Renal cortex interstitium (tissue), 15 donors: ENCODE measurements at places on chromosomes 4 and X.
A peak's percentile ranks its signal among the peaks of the same experiment; 100 is the strongest.

- DNase-seq, result no peak
Observed at GRCh38 chr4:147581606-147582350, 35.4 kb upstream of the TMEM184C start.

- DNase-seq, result no peak
Observed at GRCh38 chr4:1002631-1003251, 8.7 kb upstream of the FGFRL1 start.

DNA sequence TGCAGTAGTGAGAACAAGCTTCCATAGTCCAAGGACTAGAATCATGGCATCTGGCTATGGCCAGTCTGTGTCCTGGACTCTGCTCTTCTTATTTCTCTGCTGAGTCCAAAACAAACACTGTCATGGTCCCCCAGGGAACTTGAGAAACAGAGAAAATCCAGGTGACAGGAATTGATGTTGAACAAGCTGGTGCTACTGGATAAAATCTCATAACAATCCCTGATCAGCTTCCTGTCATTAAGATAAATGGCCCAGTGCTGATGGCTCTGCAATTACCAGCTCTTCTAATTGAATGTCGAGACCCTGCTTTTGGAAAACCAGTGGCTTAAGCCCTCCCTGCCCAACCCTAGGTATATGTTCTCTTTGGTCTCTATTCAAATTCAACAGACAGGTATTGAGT is 58.8 kb upstream of the ARHGAP36 start:
- no peak for DNase-seq

DNA sequence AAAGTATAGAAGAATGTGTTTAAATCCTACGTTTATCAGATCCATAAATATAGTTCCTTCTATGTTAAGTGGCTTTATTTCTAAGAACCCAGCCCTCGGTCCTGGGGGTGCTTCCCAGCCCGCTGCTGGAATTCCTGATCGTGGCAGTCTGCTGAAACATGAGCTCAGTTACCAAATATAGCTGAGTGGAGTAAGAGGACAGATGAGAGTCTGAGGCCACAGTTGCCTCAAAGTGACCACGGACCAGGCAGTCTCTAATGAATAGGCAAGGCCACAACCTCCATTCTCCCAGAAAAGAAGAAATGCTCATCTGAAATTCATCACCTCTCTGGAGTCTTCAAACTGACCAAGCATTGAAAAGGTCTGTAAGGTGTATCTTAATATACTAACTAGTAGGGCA is at the start of gene PALLD:
Gene PALLD (plus strand): TSS at position 219 of the 400 bp plus-strand sequence.
- DNase-seq, result no peak

- DNase-seq, result no peak
Observed at GRCh38 chr4:76272999-76273398, 21.5 kb downstream of the FAM47E start.

DNA sequence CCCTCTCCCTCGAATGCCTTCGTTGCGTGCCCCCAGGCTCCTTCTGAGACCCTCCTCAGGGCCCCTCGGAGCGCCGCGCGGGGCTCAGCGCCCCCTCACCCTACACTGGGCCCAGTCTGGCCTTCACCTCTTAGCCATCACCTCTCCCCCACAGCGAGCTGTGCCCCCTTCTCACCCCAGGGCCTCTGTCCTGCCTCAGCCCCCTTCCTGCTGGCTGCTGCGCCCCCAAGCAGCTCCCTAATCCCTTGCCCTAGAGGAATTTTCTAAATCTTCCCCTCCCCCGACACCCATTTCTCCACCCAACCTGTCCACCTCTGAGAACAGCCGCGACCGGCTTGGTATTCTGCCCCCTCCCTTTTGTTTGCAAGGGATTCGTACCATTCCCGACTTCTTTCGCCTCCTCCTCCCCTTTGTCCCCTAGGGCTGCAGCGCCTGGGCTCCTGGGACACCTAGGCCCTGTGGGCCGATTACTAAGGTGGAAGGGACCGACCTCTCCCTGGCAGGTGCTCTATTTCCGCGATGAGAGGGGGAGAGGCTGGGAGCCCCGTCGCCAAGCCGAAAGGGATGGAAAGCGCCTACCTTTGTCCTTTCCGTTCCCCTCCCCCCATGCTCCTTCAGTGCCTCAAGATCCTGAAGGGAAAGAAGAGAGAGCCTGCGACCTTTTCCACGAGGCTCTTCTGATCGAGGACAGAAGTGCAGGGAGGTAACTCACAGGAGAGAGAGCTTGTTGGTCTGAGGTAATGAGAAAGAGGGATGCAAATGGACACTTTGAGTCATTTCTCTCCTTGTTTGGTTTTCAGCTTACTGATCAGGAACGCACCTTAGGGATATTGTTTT is 10.9 kb downstream of the DLG3 start:
- DNase-seq, result no peak

DNA sequence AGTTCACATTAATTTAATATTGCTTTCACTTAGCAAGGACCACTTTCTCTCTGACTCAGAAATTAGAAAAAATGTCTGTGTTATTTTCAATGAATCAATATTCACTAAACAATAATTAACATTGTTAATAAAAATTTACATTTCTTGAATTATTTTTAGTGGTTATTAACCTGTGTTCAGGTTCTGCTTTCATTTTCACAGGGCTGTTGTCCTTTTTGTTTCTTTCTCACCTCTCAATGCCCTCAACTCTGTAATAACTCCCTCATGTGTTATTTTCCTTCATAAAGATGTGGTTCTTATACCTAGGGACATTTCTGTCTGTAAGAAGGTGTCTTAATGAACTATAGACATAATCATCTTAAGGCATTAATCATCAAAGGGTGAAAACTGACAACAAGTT is 43.1 kb upstream of the PRR27 start:
- no peak for DNase-seq

DNA sequence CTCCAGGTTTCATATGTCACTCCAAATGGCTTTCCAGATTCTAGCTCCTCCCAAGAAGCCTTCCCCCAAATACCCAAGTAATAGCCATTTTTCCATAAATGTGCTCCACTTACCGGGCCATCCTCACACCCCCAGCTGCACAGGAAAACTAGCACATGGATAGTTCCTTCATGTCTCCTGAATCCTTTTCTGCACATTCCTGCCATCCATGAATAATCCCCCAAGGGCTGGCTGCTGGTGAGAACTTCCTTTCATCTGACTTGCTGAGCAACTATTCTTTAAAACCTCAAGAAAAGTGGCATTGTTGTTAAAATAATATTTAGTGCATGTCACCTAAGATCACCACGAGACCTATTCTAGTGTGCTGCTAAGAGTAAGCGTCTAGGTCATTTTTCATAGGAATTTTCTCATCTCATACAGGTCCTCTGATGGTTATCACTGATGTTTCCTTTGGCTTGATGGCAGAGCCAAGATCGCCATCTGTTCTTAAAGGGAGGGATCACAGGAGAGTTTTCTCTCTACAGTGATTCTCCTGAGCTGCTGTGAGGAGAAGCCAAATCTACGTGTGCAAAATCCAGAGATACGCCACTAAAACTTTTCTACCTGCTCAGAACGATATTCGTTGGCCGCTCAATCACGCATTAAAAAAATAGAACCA is 71.3 kb downstream of the MAP3K15 start:
- DNase-seq, result no peak

DNA sequence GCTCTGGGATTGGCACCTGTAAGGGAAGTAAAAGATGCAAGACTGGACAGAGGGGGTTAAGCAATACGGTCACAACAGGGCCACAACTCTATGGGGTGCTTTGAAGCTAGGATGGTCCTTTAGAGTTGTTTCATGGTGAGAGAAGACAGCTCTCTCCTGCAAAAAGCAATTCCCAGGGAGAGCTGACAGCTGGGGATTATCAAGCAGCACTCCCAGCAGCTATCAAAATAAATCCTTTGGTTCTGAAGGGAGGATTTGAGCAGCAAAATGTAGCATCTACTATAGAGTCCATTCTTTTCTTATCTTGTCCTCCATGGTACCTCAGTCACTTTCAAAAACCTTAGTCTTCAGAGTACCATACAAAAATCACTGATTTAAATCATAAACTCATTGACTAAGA is 35.1 kb upstream of the AP1AR start:
- no peak for DNase-seq

DNA sequence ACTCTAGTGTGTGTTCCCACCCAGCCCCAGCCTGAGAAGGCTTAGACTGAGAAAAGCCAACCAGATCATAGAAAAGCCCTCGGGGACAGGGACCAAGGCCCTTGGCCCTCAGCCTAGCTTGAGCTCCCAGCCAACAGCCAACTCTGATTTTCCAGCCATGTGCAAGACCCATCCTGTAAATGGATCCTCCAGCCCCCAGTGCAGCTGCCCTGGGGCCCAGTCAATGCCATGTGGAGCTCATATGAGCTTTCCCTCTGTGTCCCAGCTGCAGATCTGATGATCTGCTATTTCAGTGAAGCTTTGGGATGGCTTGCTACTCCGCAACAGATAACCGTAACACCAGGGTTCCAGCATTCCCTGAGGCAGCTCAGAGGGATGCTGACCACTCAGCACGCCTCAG is 40.5 kb upstream of the CDKN2AIP start:
- DNase-seq, result no peak

- DNase-seq, result no peak
Observed at GRCh38 chr4:17817027-17817426, 6.2 kb downstream of the NCAPG start.

DNA sequence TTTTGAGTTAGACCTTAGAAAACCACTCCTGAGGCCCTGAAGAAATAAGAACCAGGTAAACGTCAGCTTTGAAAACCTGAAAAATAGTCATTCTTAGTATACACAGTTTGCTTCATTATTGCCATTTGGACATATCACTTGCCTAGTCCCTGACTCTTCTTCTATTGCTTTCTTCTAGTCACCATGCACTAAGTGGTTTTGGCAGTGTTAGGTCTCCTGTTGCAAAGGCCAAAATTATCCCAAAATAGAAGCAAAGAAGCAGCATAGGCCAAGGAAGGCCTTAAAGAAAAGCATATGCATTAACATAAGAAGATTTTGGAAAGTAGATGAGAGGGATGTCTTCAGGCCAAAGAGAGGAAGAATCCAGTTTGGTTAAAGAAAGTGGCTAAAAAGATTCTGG is 24.1 kb upstream of the SMPX start:
- DNase-seq, result no peak

DNA sequence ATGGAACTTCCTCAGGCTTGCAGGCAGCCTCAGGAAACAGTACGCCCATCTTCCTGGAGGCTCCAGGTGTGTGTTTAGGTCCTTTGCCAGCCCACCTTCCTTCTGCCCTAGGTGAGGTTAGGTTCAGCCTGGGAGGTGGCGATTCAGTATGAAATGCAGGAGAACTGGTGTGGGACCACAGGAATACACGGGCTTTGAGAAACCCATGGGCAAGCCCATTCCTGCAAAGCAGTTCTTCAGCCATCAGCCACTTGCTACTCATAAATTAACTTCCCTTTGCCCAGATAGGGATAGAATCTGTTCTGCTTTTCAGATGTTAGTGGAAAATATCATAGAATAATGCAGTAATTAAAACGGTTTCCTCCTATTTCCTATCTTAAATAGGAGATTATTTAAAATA is 32.2 kb downstream of the TBC1D14 start:
- no peak for DNase-seq

- DNase-seq, result peak; percentile 33
Observed at GRCh38 chr4:159016593-159017024, 86.3 kb upstream of the RAPGEF2 start.

DNA sequence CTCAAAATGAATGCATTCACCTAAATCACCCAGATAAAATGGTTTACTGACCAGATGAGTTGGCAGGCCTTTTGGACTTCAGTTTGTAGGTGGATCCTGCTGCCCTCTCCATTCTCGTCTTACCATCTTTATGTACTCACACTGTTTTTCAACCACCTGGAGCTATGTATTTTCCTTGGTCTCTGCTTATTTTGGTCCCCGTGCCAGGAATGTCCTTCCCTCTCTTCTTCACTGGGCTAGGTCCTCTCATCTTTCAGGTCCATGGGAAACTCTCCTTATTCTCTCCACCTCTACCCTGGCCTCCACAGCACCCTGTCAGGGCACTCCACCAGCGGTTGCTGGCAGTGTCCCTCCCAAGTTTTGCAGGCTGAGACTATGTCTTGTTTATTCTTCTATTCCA is 2.6 kb downstream of the GPRIN3 start:
- no peak for DNase-seq

GRCh38 chr4:2286904-2287593 is 25.1 kb upstream of the MXD4 start:
- no peak for DNase-seq

GRCh38 chr4:140483445-140483844 is 14.6 kb downstream of the MGAT4D start:
- no peak for DNase-seq

DNA sequence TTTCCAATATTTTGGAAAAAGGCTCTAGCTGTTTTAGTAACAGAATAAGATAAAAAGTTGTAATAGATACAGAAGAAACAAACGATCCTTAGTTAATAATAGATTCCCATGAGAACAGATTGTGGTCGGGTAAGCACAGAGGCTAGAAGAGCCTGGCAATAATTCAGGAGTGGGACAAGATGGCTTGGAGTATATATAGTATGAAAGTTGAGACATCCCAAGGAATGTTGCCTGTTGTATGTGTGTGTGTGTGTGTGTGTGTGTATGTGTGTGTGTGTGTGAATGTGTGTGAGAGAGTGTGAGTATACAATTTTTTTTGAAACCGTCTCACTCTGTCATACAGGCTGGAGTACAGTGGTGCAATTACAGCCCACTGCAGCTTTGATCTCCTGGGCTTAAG is 150.7 kb downstream of the PDGFC start:
- no peak for DNase-seq

GRCh38 chr4:77269505-77269904 is 112.5 kb downstream of the CCNG2 start:
- no peak for DNase-seq

DNA sequence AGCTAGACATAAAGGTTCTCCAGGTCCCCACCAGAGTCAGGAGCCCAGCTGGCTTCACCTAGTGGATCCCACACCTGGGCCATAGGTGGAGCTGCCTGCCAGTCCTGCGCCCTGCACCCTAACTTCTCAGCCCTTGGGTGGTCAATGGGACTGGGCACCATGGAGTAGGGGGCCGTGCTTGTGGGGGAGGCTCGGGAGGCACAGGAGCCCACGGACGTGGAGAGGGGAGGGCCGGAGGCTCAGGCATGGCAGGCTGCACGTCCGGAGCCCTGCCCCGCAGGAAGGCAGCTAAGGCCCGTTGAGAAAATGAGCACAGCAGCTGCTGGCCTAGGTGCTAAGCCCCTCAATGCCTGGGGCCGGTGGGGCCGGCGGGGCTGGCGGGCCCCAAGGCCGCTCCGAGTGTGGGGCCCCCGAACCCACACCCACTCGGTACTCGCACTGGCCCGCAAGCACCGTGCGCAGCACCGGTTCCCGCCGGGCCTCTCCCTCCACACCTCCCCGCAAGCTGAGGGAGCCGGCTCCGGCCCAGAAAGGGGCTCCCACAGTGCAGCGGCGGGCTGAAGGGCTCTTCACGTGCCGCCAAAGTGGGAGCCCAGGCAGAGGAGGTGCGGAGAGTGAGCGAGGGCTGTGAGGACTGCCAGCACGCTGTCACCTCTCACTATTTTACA is 291.1 kb downstream of the KLHL4 start:
- DNase-seq, result no peak

DNA sequence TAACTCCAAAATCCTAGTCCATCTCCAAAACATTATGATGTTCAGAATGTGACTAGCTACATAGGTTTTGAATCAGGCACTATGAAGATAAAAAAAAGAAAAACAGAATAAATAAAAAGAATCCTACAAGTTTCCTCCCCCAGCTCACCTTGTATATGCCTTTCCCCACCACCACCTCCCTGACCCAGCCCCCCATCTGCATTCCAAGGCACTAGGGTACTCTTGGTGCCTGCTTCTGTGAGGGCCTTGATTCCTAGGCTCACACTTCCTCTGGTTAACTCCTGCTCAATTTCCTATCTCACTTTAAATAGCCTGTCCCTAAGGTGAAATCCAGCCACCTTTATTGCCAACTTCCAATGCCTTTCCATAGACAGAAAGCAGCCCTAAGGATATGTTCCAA is 178.7 kb upstream of the ATOH1 start:
- DNase-seq, result no peak
